CD4-positive, alpha-beta T cell (primary cell): ENCODE measurements at places on chromosomes 16 and 17.

DNA sequence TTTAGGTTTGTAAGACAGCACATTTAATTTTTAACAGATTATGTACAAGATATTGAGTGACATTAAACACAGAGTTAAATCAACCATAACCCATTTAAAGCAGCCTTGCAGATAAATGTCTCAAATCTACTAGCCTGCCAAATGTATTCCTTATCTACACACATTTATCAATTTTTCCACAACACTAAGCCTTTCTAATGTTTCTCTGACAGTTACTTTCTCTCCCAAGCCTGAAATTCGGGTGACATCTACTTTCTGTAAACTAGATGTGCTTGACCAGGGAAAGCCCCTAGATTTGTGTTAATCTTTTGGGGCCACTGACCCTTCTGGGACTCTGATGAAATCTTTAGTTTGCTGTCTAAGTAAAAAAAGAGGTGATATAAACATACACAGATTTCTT is 69.0 kb downstream of the CDH13 start:
- H3K4me1 ChIP-seq, result no peaks in the 10 kb centered on the region
- no peaks in the 10 kb centered on the region for H3K36me3 ChIP-seq
- no peak overlapping the region for H3K4me3 ChIP-seq
- H3K27me3 ChIP-seq, result no peaks in the 10 kb centered on the region
- H3K27ac ChIP-seq, result no peak overlapping the region

DNA sequence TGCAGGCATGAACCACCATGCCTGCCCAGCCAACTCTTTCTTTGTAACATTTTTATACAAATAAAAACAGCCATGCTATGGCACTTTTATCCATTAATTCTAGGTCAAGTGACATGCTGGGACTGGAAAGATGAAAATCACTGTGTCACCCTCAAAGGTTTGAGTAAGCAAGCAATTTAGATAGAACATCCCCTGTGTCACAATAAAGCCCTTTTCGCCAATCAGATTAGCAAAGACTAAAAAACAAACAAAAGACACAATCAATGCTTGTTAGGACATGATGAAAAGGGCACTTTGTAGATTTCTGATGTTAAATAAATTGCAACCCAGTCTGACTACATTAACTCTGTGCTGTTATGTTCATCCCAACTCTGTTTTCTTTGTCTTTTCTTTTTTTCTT is 26.4 kb downstream of the CHP2 start:
- no peaks in the 10 kb centered on the region for H3K4me1 ChIP-seq
- H3K27ac ChIP-seq, result no peak overlapping the region
- peaks cover 8% of the 10 kb centered on the region for H3K27me3 ChIP-seq
- DNase-seq, result no peak
- H3K36me3 ChIP-seq, result no peaks in the 10 kb centered on the region

DNA sequence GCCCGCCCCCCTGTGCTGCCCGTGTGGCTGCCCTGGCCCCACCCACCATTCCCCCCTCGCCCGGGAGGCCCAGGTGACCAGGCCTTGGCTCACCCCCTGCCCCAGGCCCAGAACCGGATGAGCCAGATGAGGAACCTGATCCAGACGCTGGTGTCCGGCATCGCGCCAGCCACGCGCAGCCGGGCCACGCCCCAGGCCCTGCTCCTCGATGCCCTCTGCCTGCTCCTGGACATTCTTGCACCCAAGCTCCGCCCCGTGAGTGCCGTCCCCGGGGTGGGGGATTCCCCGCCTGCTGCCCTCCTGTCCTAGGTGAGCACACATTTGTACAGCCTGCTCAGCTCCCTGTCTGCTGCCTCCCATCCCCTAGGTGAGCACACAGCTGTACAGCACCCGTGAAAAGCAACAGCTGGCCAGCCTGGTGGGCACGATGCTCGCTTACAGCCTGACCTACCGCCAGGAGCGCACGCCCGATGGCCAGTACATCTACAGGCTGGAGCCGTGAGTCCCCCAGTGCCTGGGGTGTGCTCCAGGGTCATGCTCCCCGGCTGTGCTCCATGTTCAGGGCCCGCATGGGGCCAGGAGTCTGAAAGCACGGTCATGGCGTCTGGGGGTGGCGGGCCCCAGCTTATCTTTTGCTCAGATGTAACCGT is 4.8 kb downstream of the GNG13 start:
- H3K4me3 ChIP-seq, result no peak overlapping the region
- H3K27ac ChIP-seq, result no peak overlapping the region
- H3K27me3 ChIP-seq, result peaks cover 6% of the 10 kb centered on the region
- peaks cover 4% of the 10 kb centered on the region for H3K4me1 ChIP-seq
- no peaks in the 10 kb centered on the region for H3K36me3 ChIP-seq
- DNase-seq, result no peak

DNA sequence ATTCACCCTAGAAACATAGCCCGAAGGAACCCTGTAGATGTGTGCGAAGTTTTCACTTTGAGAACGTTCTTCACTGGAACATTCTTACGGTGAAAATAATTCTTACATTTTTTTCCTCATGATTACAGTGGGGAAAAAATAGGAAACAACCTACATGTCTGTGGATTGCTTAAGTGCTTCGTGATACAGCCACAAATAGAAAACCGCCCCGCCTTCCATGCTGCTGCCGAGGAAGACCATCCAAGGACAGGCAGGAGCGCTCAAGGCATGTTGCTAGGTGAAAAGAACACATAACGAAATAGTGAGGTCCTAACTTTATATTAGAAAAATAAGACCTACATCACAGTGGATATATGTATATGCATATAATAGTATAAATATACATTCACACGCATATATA is 78.8 kb downstream of the BMERB1 start:
- peaks cover 16% of the 10 kb centered on the region for H3K4me1 ChIP-seq
- no peak for DNase-seq
- H3K36me3 ChIP-seq, result no peaks in the 10 kb centered on the region
- H3K4me3 ChIP-seq, result no peak overlapping the region
- H3K27ac ChIP-seq, result no peak overlapping the region
- H3K27me3 ChIP-seq, result no peaks in the 10 kb centered on the region

- no peaks in the 10 kb centered on the region for H3K27me3 ChIP-seq
- H3K36me3 ChIP-seq, result peaks cover 25% of the 10 kb centered on the region
- peaks cover 10% of the 10 kb centered on the region for H3K4me1 ChIP-seq
- no peak overlapping the region for H3K4me3 ChIP-seq
- DNase-seq, result no peak
- no peak overlapping the region for H3K27ac ChIP-seq
Observed at GRCh38 chr17:32152130-32152529, 9.8 kb downstream of the RHOT1 start.

GRCh38 chr17:13583996-13584700 is 17.6 kb downstream of the HS3ST3A1 start:
- no peaks in the 10 kb centered on the region for H3K4me1 ChIP-seq
- DNase-seq, result no peak
- H3K27me3 ChIP-seq, result no peaks in the 10 kb centered on the region
- H3K36me3 ChIP-seq, result no peaks in the 10 kb centered on the region
- no peak overlapping the region for H3K4me3 ChIP-seq

DNA sequence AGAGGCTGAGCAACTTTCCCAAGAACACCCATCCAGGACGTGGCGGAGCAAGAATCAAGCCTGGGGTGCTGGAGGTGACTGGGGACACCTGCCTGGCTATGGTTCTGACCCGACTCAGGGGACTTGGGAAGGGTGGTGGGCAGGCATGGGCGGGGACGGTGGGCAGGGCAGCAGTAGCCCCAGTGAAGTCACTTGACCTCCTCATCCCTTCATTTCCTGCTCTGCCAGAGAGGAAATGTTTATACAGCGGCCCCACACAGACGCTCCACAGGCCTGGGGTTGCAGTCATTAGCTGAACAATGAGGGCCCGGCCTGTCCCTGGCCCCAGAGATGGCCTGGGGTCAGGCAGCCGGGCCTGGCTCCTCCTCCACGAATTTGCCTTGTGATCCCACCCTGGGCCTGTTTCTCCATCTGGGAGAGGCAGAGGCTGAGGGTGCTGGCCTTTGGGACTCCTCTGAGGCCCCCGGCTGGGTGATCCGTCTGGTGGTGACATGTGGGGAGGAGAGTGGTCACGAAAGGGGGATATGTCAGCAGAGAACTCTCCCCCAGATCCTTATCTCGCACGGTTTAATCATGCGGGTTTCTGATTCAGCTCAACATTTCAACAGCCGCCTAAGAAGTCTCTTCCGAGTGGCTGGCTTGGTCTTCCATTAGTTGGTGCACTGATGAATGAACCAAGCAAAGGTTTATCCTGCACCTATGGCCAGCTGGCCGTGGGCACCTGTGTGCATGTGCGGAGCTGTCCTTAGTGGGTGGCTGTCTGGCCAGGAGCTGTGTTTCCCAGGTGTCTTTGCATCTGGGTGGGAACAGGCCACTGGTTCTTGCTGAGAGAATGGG is 175.9 kb downstream of the IRF8 start:
- no peaks in the 10 kb centered on the region for H3K36me3 ChIP-seq
- H3K4me1 ChIP-seq, result no peaks in the 10 kb centered on the region
- DNase-seq, result no peak
- no peak overlapping the region for H3K4me3 ChIP-seq
- no peak overlapping the region for H3K27ac ChIP-seq

- H3K4me3 ChIP-seq, result no peak overlapping the region
- H3K27me3 ChIP-seq, result no peaks in the 10 kb centered on the region
- H3K36me3 ChIP-seq, result peaks cover 14% of the 10 kb centered on the region
- DNase-seq, result no peak
- peaks cover 55% of the 10 kb centered on the region for H3K4me1 ChIP-seq
Observed at GRCh38 chr16:81519301-81520150, 74.9 kb downstream of the CMIP start.
